Stimulated activated CD4-positive, alpha-beta T cell treated with anti-CD3 and anti-CD28 coated beads, Interleukin-1b, Interleukin-23, amount 100 ng/mL, for 4 hours (primary cell): ENCODE measurements at places on chromosomes 6 and 20.

DNA sequence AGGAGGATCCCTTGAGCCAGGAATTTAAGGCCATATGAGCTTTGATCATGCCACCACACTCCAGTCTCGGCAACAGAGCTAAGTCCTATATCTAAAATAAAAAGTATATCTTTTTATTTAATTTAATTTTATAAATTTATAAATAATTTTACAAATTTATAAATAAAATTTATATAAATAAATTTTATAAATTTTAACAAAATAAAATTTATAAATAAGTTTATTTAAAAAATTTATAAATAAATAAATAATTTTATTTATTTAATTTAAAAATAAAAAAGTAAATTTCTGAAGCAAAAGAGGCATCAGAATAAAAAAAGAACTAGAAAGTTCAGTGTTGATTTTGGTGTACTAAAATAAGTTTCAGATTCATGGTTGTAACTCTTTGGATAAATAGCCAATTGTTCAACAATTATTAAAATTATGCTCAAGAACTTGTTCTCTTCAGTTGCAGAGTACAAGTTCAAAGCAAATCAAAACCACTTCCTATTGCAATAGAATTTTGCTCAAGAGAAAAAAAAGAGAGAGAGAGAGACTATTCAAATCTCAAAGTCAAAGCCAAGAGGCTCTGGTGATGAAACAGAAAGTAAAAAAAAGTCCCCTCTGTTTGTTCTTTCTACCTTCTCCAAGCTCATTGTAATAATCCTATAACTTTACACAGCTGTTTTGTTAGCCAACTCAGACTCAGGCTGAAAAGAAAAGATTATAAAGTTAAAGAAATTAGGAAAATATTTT is 547.5 kb upstream of the ADGRB3 start:
- DNase-seq: no peak

DNA sequence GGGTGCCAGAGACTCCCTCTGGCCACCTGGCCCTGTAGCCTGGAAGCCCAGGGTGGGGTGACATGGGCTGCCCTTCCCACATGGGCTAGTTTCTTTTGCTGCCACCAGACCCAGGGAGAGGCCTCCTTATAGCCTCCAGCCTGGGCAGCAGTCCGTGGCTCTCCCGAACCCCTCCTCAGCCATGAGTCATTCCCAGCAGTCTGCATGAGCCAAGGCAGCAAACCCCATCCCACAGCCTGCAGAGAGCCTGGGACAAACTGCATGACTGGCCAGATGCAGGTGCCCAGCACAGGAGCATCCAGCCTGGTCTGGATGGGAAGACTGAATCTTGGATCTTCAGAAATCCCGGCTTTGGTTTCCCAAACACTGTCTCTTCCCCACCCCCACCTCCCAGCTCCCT is 75.7 kb downstream of the MRPL14 start:
- DNase-seq: no peak

DNA sequence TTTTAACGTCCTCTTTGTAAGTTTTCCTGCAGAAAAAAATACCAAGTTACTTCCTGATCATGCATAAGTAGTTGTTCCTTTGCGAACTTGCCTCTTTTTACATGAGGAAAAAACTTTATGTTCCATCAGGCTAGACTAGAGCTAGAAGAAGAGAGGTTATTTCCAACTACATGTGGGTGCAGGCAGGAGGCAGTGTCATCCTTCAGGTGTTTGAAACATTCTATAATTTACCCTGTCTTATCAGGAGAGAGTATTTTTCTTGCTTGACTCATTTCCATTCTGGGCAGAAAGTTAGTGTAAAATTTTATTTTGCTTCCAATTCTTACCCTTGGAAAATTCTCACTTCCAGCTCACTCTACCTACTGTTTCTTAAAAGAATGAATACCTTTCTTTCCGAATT is 28.5 kb upstream of the EPHA7 start:
- DNase-seq: no peak

GRCh38 chr20:20273286-20273685 is 94.6 kb upstream of the INSM1 start:
- no peak for DNase-seq

- no peak for DNase-seq
These were observed 563.3 kb upstream of the MAP3K7 start for GRCh38 chr6:91149956-91150705.

GRCh38 chr6:1088492-1089001 is 223.4 kb upstream of the FOXQ1 start:
- no peak for DNase-seq

GRCh38 chr6:118542184-118542952 is 5.7 kb upstream of the PLN start:
- DNase-seq: no peak

DNA sequence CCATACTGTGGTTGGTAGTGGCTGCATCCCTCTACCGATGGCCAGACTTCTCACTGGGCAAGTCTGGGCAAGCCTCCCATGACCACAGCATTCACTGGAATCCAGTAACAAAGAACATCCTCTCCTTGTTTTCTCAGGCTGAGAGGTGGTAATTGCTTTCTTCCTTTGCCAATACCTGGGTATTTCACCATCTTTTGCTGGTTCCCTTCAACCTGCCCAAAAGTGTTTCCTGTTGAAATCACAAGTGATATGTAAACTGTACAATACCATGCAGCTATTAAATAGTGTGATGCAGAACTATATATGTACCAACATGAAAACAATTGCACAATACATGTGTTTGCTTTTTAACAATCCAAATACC is at the start of gene PTCHD4:
TSS of gene PTCHD4 (minus strand) at position 55 of the 364 bp plus-strand sequence. CDS start 42,240 bp downstream, outside the sequence.
- DNase-seq: no peak

- no peak for DNase-seq
These were observed 197.5 kb downstream of the SOX4 start for GRCh38 chr6:21791056-21791455.

DNA sequence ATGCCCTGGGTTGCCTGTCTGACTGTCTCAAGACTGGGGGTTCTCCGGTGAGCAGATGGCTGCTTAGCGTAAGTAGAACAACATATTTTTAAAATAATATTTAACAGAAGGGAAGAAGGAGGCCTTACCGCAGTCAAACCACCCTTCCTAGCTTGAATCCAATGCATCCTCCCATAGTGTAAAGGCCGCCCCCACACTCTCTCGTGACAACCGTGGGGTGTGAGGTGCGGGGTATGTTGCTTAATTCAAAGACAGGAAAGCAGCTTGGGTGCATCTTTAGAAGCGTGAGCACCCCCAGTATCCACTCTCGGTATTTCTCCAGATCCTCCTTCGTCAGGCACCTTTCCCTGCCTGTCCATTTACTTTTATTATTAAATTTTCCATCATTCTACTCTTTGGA is 501.2 kb upstream of the CDH4 start:
- no peak for DNase-seq

- no peak for DNase-seq
These were observed 25.3 kb upstream of the MTHFD1L start for GRCh38 chr6:150840185-150840584.

GRCh38 chr20:17624551-17625245 is 54.8 kb downstream of the DSTN start:
- DNase-seq: no peak

DNA sequence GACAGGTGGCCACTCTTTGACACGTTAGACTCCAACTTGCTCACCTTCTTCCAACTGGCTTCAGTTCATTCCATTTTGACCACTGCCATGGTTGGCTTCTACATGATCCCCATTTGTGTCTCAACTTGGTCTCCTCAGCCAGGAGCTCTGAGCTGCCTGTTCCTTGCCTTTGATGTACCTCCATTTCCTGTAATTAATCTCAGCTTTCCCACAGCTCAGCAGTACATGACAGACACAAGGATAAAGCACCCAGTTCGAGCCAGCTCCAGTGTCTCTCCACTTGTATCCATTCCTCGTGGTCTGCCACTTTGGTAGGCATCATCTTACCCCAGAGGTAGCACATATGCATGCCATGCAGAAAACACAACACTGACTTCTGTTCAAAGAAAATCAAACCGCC is 161.0 kb downstream of the TSHZ2 start:
- DNase-seq: no peak

GRCh38 chr6:160116411-160116810 is 5.2 kb upstream of the SLC22A1 start:
- no peak for DNase-seq

GRCh38 chr6:90411292-90411781 is 114.7 kb upstream of the BACH2 start:
- DNase-seq: no peak

GRCh38 chr20:32661820-32662528 is 11.8 kb downstream of the C20orf203 start:
- DNase-seq: no peak

GRCh38 chr6:2449572-2449940 is 204.2 kb upstream of the GMDS start:
- no peak for DNase-seq

- no peak for DNase-seq
These were observed 98.6 kb downstream of the DACT2 start for GRCh38 chr6:168221000-168221399.

DNA sequence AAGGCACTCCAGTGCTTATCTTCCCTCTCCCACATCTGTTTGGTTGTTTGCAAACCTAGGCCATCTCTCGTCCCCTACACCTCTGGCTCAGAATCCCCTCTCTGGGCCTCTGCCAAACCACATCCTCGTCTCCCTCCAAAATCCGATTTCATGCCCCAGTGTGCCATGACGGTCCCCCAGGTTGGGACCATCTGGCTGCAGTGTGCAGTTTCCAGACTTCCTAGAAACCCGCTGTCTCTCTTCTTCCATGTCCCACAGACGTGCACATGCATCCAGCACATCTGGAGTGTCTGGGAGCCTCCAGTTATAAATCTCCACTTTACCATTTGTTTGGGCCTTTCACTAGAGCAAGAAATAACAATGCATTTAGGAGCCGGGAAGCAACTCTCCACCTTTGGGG is 316.2 kb downstream of the KIF16B start:
- no peak for DNase-seq

DNA sequence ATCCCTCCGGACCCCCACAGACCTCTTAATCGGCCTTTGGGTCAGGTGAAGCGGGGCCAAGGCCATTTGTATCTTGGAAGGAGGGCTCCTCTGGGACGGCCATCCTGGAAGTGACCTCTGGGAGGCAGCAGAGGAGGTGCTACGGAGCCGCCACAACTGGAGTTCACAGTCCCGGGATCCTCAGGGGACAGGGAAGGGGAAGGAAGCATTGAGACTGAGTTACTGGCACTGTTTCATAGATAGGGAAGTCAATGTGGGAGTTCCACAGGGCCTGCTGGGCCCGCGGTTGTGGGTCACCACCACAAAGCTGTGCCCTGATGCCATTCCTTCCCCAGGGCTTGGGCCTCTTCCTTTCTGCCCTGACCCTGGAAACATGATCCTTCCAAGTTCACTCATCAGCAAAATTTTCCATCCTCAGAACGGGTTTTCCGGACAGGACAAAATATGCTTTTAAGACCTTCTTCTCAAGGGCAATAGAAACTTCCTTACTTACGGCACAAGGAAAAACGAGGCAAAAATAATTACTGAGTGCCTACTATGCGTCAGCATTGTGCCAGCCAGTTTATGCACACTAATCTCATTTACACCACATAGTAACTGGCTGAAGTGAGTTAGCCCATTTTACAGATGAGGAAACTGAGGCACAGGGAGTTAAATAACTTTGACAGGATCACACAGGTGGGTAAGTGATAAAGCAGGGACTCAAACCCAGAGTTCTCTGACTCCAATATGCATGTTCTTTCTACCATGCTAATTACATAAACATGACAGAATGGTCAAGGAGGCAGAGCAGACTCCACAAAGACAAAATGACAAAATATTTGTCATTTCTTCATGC is 143.8 kb downstream of the UNC5CL start:
- DNase-seq: no peak

DNA sequence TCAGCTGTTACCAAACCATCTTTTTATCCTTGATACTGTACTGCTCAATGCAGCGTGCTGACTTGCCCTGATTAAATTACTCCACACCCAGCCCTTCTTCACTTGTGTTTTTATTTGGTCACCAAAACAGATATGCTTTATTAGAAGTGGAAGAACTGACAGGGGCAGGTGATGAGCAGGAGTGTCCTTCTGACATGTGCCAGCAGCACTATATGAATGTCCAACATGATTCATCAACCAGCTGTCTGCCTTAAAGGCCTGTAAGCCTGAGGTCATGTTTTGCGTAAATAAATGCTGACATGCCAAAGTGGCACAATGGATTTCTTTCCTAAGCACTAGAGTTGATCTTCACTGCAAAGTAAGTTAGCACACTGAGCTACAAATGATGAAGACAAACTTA is 15.4 kb downstream of the POPDC3 start:
- DNase-seq: no peak

- DNase-seq: no peak
These were observed 467.4 kb upstream of the PLCB4 start for GRCh38 chr20:8601542-8601912.

DNA sequence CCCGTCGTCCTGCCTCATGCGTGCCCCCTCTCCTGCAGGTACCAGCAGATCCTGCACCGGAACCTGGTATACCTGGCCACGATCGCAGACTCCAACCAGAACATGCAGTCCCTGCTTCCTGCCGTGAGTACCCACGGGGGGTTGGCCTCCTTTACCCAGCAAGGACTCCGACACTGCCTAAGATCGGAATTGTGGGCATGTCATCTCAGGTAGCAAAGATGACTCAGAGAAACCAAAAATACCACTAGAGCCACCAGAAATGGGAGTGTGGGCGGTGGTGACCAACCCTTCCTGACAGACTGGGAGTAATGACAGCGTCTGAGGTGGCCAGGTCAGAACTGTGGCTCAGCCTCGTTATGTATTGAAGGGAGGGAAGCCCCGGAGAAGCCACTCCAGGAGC is 16.3 kb downstream of the SS18L1 start:
- no peak for DNase-seq

DNA sequence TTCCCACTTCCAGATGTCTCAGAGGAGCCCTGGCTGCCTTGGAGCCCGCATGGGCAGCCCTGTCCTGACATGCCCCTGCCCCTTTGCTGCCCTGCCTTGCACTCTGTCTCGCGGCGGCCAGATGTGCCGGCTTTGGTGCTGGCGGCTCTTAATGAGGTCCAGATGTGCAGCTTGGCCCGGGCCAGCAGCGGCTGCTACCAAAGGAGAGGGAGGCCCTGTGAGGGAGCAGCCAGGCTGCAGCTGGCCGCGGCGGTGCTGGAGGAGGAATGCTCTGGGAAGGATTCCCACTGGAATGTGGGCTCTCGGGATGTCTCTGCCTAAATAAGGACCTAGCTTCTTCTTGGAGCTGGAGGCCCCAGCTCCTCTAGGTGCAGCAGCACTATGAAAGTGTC is 72.4 kb downstream of the FGD2 start:
- DNase-seq: no peak

- peak; percentile 9 for DNase-seq
These were observed 801 bp downstream of the FBXL4 start for GRCh38 chr6:98946879-98947410.

DNA sequence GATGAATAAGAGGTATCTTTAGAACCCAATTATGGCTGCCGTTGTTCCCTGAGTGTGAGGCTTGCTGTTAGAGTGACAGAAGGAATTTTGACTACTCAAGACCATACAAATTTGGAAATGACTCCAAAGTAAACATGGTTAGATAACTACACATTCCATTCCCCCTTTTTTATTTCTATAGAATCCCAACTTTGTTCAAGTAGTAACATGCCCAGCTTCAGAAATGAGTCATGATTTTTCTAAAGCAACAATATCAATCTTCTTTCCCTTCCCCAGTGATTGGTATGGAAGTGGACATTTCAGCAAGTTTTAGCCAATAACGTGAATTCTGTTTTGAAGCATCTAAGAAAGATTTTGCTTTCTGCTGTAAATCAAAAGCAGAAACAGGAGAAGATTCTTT is 37.8 kb downstream of the HCRTR2 start:
- DNase-seq: no peak
